ENCODE measurements at places on chromosomes 1 and 21.

- peak; percentile 76 for DNase-seq
Observed at GRCh38 chr1:42936309-42937078, 22.2 kb downstream of the SLC2A1 start.

DNA sequence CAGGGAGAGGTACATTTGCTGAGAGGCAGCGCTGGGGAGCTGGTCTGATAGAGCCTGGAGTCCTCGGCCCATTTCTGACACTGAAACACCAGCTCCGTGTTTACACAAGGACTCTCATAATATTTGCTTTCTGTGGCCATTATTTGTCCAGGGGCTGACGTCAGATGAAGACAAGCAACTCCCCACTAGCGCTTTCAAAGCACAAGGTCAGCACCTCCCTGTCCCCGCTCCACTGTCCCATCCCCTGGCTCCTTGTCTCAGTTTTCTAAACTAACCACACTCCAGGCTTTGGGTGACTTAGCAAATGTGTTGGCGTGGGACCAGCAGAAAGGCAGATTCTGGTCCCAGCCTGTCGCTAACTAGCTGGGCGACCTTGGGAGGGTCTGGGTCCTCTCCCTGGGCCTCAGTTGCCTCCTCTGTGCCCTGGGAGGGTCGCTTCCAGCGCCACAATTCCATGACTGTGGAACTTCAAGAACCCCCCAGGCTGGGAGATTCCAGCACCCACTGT, 37.4 kb upstream of the ZBTB40 start:
- DNase-seq = no peak

DNA sequence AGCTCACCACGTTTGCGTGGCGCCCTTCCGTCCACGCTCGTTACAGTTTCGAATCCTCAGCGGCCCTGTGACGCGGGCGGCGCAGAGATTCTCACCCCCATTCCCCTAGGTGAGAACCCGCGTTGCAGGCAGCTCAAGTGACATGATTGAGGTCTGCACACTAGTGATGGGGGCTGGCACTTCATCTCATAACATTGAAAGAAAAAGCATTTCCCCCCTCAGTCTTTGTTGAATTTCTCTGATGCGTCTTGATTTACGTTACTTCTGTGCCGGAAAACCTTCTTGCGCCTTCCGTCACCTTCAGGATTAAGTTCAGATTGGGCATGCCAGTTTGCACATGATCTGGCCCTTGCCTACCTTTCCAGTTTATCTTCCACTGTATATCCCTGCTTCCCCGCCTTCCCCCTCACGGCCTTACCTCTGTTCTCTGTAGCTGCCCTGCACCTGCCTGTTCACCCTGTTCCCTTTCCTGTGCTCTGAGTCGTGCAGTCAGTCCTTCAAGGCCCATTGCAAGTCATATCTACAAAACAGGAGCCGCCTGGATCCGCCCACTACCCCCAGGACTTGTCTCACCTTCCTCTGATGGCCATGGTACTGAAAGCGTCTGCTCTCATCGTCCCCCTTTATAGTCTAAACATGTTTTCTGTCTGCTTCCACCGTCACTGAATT, 1.1 kb downstream of the CTPS1 start:
- DNase-seq = peak; percentile 49

DNA sequence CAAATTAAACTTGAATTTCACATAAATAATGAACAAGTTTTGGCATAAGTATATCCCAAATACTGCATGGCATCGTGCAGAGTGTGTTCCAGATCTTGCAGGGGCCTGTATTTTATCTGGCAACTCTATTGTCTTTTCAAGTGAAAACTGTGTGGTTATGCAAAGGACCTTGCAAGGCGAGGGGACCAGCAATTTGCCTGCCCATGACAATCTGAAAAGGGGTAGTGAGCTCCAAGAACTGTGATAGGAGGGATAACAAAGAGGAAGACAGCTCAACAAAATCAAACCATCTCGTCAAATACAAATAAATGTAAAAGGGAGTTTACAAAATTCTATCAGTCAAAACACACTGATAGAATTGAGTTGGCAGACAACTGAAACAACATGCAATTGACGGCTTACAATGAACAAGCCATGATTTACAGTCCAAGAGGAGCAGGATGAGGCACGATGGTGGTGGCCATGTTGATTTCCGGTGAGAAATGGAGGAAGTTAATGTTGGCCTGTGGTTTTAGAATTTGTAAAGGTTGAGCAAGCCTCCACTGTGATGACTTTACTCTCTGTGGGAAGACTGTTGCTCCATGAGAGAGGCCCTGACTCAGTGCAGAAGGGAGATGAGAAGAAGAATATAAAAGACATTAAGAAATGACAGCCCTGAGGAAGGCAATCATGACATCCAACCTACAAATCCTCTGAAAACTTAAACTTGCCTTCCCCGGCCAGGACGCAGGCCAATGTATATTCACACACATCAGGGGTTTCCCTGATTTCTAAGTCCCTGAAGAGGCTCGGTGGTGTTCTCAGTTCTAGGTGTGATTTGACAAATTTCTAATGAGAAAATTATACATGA, 132.2 kb downstream of the ADSS2 start:
- DNase-seq = peak; percentile 75

DNA sequence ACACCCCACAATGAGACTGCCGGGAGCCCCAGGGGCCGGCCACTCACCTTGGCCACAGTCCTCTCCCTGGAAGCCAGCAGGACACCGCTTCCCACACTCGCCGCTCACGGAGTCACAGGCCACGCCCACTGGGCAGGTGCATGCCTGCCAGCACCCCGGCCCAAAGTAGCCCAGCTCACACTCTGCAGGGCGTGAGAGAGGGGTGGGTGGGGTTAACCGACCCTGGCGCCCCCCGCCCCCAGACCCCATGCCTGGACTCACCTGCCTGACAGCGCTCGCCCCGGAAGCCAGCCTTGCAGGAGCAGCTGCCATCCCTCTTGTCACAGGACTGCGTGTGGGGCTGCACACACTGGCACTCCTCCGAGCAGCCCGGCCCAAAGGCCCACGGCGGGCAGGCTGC, 50.7 kb downstream of the ARHGEF16 start:
- DNase-seq = no peak

GRCh38 chr1:229563701-229564100, 5.2 kb upstream of the ABCB10 start:
- no peak for DNase-seq

DNA sequence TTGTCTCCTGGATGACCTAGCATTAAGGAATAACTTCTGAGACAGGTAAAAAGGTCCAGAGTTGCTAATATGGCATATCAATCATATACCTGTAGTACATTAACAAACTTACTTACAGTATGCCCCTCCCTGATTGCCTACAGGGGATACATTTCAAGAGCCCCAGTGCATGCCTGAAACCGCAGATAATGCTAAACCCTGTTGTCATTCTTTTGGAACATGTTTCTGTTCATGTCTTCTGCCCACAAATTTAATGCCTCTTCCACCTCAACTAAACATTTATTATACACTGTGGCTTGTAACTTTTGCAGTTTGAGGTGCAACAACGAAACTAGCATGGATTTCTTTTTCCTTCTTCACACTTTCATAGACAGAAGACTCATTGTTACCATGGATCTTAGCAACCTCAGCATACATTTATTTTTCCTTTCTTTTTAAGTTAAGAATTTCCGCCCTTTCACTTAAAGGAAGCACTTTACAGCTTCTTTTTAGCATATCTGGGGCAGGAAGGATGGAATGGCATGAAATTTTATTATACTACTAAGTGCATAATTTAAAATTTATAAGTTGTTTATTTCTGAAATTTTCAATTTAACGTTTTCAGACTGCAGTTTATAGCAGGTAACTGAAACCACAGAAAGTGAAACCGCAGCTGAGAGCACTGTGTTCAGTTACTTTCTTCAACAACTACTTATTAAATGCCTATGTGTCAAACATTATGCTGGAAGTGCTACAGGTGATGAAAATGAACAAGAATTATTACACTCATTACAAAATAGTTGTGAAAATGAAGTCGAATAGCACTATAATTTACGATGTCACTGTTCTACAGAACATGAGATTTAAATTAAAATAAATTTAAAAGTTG, 25.3 kb downstream of the F13B start:
- DNase-seq = no peak

GRCh38 chr1:231021540-231022031, 18.5 kb downstream of the FAM89A start:
- no peak for DNase-seq

- no peak for DNase-seq
Observed at GRCh38 chr1:193079187-193079586, 19.8 kb downstream of the RO60 start.

DNA sequence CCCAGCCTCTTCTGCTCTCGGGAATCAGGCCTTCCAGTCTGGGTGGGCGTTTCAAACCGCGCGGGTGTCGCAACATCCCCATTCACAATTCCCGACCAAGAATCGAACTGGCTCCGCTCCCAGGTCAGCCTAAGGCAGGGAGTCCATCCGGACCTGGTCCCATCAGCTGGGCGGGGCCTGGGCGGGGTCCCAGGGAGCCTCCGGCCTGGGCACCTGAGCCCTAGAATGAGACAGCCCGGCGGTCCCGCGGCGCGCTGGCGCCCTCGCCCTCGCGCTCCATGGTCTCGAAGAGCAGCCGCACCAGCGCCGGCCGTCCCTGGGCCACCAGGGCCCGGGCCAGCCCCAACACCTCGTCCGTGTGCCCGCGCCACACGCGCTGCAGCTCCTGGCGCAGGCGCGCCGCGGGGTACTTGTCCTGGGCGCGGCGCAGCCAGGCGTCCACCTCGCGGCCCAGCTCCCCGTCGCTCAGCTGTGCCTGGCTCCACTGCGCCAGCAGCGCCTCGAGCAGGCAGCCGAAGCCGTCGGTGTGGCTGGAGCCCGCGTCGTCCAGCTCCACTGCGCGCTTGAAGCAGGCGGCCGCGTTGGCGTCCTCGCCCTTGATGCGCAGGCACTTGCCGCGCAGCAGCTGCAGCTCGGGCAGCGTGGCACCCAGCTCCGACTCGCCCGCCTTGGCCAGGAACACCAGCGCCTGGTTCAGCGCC, 16.9 kb upstream of the PARS2 start:
- DNase-seq = no peak

- DNase-seq = no peak
Observed at GRCh38 chr1:246705368-246705767, 18.8 kb upstream of the SCCPDH start.

- no peak for DNase-seq
Observed at GRCh38 chr1:36847761-36848160, 186.6 kb downstream of the GRIK3 start.

DNA sequence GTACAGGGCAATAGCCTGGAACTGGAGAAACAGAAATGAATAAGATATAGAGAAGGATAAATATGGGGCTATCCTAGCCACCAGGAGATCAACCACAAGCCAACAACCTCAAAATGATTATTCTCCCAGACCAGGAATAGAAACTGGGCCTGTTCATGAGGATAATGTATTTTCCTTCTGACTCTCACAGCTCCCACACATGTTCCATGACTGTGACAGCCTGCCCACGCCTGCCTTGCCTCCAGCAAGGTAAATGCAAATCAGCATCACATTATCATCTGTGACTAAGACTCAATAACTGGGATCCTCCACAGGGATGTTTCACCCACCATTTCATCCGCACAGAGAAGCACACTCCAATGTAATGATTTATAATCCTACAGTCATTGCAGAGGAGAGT, 3.3 kb downstream of the ENSA start:
- DNase-seq = no peak

DNA sequence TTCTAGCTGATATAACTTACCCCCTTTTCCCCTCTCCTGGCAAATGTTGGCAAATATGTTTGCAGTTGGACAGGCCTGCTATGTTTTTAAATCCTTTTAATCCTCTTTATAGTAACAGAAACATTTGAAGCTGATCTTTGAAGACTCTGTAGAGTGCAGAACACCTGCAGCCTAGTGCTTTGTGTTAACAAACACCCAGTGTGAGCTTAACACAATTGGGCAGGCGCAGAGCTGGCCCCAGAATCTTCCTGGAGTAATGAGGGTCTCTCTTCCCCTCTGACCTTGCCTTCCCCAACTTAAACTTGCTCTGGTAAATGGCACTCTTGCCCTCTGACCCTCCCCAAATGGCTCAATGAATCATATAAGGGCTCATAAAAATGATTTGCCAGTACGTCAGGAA, 247.9 kb upstream of the LYPLAL1 start:
- DNase-seq = no peak
